ENCODE measurements at places on chromosomes 11 and 22.

DNA sequence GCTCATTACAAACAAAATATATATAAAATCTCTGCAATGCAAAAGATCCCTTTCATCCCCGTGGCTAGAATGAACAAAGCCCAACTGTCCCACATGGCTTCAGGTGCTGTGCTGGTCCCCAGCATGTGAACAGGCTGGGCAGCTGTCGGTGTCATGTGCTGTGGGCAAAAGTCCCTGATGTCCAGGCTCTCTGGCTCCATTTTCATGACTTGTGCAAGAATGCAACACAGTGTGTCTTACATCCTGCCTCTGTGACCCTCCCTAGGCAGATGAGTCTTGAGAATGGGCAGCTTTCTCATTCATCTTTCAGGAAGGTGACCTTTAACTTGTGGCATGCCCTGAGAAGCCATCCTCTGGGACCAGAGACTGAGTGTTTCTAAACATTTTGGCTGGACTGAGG is 14.5 kb downstream of the GUCD1 start:
- DNase-seq = no peak

- no peak for DNase-seq
Measured at GRCh38 chr11:123624974-123625373, 29.4 kb downstream of the SCN3B start.

- no peak for DNase-seq
Measured at GRCh38 chr11:123856444-123856843, 29.0 kb downstream of the TMEM225 start.

DNA sequence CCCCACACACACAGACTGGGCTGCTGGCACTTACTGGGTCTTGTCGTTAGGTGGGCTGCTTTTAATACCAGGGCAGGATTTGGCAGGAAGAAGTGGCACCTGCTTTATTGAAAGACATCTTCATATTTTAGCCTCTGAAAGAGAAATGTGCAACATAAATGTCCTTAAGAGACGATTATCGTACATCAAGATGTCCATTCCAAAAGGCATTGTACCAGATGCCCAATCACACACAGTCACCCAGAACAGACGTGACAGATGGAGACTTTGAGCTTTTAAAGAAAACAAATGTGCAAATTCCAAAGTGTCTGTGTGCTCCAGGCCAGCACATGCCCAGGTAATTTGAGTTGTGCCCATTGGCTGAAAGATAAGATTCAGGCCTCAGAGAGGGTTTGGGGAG is 155.7 kb downstream of the RRAS2 start:
- no peak for DNase-seq

- DNase-seq = no peak
Measured at GRCh38 chr22:23519442-23520157, 60.5 kb downstream of the IGLL1 start.

DNA sequence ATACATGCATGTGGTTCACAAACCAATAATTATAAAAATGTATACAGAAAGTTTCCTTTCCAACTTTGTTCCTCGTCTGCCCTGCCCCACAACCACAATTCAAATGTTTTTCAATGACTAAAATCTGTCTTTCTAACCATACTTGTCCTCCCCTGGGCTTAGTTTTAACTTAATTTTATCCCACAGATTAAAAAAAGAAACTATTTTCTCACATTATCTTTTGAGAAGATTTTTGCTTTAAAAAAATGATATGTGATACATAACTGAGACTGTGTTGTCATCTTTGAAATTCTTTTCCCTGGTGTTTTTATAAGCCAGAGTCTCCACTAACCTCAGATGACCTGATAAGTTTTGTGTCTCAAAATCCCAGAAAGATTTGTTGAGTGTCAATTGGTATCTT is 79.0 kb downstream of the FDX1 start:
- DNase-seq = no peak

DNA sequence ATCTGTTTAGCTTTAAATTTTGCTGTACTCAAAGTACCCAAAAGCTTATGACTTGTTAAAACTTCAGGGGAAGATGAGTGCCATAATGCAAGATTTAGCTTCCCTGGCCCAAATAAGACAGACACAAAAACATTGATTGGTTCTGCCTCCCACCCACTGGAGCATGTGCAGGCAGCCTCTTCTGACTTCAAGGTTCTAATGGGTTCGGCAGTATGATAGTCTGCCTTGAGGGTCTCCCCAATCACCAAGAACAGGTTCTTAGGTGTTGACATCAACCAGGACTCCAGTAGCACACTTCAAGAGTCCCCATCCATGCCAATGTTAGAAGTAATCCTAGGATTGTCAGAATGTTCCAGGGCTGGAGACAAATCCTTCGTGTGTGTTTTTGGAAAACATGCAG is 12.5 kb downstream of the EIF4G2 start:
- DNase-seq = no peak

Measured in globus pallidus (tissue), 1 donor.